NCI-H1105 treated with DMSO at 0.1 percent for 48 hours (cell line): ENCODE measurements at places on chromosomes 7 and 10.

DNA sequence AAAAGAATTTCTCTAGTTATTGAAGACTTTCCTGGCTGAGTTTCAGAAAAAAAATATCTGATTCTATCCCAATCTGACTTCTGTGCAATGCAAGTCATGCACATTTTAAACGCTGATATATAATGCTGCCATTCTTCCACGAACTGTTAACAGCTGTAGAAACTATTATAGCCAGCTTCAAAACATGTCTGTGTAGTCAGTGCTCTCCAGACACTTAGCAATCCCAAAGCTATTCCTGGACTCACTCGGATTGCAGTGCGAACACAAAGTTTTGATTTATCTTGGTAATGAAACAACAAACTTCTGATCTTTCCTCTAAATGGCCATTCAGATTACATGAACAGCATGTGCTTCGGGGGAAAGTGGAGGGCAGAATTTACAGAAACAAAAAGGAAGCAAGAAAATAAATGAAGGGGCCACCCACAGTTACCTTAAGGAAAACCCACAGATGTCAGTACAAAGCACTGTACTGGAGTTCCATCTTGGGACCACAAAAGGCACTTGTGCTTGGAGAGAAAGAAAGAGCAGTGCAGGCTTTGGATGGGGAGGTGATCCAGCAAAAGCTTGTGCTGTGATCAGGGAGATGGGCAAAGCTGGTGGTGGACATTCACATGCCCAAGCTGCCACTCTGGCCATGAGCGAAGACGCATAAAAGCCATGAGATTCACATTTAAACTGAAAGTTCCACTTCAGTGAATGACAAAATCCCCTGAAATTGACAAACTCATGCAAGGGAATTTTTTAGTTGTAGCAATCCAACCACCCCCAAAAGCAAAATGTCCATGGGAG, 32.1 kb upstream of the ADO start:
- DNase-seq: no peak

DNA sequence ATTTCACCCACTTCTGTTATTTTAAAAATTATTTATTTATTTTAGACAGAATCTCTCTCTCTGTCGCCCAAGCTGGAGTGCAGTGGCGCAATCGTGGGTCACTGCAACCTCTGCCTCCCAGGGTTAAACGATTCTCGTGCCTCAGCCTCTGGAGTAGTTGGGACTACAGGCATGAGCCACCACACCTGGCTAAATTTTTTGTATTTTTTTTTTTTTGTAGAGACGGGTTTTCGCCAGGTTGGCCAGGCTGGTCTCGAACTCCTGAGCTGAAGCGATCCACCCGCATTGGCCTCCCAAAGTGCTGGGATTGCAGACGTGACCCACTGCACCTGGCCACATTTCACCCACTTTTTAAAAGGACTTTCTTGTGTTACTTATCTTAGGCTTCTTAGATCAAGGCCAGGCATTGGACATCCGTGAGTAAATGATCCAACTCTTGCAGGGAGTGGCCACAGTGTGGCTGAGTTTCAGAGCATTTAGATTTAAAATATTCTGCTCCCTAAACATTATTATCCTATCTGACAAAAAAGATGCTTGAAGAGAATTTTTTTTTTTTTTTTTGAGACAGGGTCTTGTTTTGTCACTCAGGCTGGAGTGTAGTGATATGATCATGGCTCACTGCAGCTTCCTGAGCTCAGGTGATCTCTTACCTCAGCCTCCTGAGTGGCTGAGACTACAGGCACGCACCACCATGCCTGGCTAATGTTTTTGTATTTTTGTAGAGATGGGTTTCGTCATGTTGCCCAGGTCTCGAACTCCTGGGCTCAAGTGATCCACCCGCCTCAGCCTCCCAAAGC, 14.4 kb downstream of the SNX10 start:
- no peak for DNase-seq

- DNase-seq: no peak
These were observed 195.3 kb downstream of the ZNF438 start for GRCh38 chr10:30836406-30836805.

DNA sequence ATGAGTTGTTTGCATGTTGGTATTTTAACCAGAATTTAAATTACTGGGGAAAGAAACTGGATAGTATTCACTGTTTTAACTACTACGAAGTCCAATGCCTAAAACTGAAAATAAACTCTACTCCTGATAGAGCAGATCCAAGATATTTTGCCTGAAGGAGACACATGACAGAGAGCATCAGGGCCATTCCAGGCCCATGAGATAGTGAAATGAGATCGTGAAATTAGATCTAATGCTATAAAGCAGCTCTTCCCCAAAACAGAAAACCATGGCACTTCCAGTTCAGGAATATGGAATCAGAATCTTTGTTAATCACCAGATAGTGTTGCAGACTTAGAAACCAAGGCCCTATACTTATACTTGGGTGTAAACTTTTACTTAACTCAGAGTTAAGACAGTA, 124.3 kb upstream of the CACNA2D1 start:
- no peak for DNase-seq

- no peak for DNase-seq
These were observed 73.6 kb downstream of the MAD1L1 start for GRCh38 chr7:2159176-2159520.

DNA sequence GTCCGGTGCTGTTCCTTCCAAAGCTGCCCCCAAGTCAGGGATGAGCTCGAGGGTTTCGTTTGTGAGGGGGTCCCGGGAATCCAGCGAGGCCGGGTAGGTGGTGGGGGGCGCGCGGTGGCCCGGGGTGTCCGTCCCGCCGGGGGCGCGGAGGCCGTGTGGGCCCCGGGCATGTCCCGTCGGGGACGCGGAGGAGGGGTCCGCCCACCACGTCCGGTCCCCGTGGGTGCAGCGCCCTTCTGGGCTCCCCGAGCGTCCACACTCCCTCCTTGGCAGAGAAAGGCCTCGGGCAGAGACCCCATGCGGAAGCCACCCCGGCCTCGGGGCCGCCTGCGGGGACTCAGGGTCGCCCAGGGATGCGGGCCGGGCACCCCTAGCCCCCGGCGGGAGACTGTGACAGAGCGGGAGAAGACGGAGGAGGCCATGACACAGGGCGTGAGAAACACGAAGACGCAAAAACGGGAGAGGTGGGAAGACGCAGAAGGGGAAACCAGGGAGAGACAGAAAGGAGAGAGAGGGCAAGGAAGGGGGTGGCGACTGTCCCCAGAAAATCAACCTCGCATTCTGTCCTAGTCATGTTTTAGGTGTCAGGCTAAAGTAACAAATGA, 640 bp upstream of the ZNF425 start:
- peak; percentile 51 for DNase-seq

DNA sequence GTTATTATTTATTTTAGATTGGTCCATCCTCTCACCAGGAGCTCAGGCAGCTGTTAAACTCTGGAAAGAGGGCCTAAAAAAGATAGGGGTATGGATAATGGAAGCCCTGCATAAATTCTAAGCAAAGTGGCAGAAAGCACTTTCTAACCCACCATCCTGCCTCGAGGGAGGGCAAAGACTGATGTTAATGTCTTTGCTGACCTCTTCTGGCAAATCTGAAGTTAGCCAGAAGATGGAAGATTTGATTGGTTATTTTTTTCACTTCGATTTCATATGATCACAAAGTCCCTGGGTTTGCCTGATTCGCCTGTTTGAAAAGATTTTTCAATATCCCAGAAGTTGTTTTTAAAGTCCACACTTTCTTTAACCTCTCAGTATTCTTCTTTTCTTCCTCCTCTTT, 24.8 kb downstream of the OR9A2 start:
- peak; percentile 16 for DNase-seq

- no peak for DNase-seq
These were observed 17.8 kb downstream of the NPSR1 start for GRCh38 chr7:34675749-34676374.

DNA sequence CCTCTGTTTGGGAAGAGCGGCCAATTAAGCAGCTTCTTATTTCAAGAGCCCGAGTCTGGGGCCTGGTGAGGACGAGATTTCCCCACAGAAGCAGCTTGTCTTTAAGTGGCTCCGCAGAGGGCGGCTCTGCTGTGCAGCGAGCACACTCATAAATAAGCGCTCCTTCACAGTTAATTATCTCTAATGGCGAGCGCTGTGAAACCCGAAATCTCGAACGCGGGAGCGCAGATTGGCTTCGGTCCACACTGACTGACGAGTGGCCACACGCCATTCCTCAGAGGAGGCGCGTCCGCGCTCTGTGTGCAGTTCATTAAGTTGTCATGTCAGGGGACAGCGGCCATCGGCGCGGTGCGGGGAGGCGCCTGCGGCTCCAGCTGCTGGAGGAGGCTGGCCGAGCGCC, 560.9 kb downstream of the DNAJB6 start:
- peak; percentile 83 for DNase-seq

DNA sequence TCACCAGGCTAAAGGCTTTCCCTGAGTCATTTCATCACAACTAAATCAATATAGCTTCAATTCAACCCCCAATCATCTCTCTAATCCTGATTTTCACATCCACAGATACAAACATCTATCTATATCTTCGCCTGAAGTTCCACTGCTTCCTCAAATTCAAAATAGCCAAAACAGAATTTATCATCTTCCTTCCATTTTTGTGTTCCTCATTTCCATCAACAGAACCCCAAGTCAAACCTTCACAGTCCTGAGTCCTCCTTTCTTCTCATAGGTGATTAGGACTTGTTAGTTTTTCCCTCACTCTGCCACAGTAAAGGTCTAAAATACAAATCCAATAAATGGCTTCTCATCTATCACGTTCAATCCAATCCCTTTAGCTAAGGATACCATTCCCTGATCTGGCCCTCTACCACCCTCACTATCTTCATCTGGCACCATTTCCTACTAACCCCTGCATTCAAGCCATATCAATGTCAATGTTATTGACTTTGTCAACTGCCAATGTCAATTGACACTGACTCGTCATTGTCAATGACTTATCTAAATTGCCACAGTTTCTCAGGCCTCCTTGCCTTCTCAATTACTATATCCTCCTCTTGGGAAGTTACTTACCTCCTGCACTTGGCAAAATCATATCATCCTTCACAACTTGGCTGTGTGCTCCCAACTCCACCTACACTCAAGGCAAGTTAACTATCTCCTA, 2.6 kb downstream of the HYCC1 start:
- no peak for DNase-seq

GRCh38 chr10:73758704-73759511, 14.7 kb downstream of the SEC24C start:
- DNase-seq: peak; percentile 78

GRCh38 chr7:97026715-97027426, 2.2 kb upstream of the DLX5 start:
- peak; percentile 95 for DNase-seq

- DNase-seq: no peak
These were observed 17.3 kb downstream of the DCLRE1C start for GRCh38 chr10:14936584-14936983.

DNA sequence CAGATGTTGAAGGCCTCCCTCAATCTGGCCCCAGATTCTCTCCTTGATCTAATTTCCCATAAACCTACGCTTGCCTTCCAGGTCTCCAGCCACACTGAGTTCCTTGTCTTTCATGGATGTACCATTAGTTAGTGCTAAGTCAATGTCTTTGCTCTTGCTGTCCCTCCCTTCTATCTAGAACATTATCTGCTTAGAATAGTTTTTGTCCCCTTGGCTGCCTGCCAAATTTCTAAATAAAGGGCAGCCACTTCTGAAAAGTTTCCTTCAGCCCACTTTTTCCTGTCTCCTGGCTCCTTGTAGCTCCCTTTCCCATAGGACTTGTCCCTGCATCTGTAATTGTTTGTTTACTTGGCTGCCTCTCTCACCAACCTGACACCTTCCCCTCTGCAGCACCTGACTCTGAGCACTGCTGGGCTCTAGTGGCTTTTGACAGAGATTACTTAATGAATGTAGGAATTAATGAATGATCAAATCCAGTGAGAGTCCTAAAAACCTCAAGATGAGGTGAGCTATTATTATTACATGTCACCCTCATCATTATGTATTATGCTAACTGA, 58.3 kb downstream of the CXCL12 start:
- DNase-seq: no peak

DNA sequence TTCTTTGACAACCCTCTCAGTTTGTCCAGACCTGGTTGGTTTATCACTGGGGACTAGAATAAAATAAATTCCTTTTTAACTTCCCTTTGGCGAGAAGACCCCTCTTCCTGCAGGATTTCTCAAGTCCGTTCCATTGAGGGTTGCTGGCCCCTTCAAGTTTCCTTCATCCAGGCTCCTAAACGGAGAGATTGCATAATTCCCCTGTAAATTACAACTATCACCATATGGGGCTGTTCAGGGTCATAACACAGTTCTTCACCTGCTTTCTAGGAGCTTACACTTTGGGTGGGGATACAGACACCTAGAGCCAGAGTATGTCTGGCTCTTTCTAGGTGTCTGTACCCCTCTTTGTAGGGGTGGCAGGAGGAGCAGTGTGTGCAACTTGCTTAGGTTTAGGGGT, 3.3 kb upstream of the COPS6 start:
- no peak for DNase-seq

DNA sequence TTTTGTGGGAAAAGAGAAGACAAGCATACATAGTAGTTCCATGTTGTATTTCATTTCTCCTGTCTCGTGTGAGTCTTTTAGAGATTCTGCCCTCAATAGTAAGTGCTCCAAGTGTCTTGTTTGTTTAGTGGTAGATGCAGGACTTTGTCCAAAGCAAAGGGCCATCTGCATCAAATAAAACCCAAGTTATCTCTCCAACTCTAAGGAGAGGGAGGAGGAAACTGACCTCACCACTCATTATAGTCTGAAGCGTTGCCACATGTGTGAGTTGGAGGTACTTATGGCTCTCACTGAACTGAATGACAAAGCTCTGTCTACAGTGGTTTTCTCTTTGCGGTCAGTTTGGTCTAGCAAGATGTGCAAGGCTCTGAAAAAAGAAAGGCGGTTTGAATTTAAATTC, 272.6 kb downstream of the DOCK4 start:
- no peak for DNase-seq

DNA sequence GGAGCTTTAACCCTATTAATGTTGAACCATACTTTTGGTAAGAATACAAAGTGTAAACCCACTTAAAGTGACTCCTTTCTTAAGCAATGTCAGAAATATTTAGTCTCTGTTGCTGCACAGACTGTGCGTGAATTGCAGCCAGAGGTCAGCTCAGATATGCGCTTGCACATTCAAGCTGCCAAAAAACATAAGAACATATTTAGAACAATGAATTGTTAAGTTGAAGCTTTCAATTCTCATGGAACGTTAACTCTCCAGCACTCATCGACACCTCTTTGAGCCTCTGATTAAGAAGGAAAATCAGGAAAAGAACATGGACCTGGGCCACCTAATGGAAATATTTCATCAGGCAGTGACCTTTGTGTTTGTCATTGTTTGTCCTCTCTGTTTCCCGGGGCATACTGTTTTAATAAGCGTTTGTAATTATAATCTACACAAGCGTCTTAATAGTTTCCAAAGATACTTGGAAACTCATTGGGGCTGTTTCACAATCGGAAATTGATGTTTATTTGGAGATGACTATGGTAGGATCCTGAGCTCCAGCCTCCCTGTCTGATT, 193.0 kb upstream of the CELF2 start:
- no peak for DNase-seq

- DNase-seq: no peak
These were observed 140.2 kb upstream of the PPP2R2D start for GRCh38 chr10:131760416-131761166.
